GM23248 (cell line): ENCODE measurements at places on chromosomes 7 and 10.
A peak's percentile ranks its signal among the peaks of the same experiment; 100 is the strongest.

DNA sequence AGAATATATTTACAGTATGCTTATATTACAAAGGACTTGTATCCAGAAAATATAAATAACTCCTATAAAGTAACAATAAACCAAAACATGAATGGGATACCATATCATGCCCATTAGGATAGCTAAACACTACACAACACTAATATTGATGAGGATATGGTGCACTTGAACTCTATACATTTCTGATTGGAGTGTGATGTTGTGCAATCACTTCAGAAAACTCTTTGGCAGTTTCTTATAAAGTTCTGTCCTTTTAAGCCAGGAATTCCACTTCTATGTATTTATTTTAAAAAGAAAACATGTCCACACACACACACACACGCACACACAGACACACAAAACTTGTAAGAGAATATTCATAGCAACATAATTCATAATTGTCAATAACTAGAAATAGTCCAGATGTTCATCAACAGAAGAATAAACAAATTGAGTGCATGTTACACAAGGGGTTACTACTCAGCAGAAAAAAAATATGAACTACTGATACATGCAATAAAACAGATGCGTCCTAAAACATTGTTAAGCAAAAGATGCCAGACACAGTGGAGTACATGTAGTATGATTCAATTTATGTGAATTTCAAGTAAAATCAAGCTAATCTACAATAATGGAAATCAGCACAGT lies 416.0 kb downstream of the PLXDC2 start:
- no peak for DNase-seq

GRCh38 chr10:43749145-43749576 lies 100.5 kb upstream of the ZNF32 start:
- DNase-seq = no peak

- no peak for DNase-seq
Observed at GRCh38 chr10:112533916-112534315, 86.9 kb downstream of the VTI1A start.

- no peak for DNase-seq
Observed at GRCh38 chr10:88804083-88804812, 1.7 kb downstream of the LIPM start.

DNA sequence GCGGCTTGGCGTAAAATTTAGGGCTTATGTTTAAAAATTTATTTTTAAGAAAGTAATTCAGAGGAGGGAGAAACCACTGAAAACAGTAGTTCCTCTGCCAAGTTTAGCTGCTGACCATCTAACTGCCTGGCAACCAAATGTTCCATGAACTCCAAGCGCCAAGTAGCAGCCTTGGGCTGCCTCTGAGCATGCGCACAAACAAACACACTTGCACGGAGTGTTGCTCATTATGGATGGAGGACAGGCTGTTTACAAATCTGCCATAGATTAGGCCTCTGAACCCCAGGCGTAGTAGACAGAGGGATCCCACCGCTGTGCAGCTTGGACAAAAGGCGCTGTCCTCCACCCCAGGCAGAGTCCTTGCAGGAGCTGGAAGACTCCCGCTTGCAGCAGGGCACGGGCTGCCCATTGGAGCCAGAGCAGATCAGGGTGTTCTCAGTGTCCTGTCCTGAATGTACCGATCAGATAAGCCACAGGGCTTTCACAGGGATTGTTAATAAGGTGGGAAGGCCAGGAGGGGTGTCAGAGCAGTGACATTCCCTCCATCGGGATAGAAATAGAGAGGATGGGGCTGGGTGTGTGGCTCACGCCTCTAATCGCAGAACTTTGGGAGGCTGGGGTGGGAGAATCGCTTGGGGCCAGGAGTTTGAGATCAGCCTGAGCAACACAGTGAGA lies 47.7 kb upstream of the LYZL1 start:
- no peak for DNase-seq

DNA sequence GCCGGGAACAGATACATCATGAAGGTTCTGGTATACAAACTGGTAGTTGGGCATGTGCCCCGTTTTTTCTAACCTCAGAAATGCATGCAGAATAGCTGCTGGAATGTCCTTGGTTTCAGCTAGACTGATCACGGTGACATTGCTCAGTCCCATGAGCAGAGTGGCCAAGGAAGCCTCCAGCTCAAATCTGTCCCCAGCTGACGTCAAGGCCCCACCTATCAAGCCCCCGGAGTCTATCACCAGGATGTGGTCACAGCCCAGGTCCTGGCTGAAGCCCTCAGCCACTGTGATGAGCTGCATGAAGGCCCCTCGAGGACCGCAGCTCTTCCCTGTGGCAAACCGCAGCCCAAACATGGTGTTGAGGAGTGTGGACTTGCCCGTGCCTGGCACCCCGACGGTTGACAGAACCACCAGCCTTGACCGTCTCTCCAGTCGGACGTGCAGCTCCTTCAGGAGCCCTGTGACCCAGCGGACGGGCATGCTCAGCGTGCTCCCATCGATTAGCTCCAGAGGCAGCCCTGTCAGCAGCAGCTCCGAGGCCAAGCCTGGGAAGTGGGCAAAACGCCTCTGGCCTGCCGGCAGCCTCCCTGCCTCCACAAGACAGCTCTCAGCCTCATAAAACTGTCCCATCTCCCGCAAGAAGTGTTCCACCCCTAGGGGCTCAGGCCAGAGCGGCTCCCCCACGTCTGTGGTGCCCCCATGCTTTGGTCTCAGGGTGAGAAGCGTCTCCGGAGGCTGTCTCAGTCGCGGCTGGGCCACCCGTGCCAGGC lies 7.8 kb upstream of the MRPS24 start:
- DNase-seq = no peak

GRCh38 chr7:79608005-79608404 lies 154.5 kb upstream of the MAGI2 start:
- no peak for DNase-seq

GRCh38 chr10:17062009-17062408 lies 67.6 kb downstream of the CUBN start:
- DNase-seq = peak; percentile 78

DNA sequence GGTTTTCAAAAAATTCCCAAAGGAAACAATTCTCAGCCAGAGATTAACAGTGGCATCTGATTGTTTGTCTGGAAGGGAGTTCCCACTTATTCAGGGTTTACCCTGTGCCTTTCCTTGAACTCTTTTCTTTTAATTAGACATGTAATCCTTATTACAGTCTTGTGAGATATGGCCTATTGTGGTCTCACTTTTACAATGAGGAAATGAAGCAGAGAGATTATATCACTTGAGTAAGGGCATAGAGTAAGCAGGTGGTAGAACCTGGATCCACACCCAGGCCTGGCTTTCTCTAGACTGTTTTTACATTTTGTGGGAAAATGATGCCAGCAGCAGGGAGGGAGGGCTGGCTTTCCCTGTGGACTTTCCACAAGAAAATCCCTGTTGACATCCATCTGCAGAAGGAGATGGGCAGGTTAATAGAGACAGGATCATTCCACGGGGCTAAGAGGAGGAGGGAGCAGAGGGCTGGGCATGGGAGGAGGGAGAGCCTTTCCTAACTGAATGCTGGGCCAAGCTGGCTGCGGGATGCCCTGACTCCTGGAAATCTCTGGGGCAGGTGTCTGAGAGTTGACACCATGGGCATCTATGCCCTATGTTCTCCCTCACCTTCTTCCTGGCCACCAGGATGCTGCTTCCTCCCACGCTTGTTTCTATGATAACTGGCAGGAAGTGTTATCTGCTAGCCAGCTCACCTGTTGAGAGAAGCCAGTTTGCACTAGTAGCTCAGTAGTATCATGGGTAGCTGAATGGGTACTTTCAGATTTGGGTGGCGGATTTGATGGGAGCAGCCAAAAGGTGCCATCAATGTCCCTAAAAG lies 28.7 kb upstream of the ARHGAP22 start:
- DNase-seq = no peak

GRCh38 chr7:115914951-115915350 lies 115.6 kb downstream of the TFEC start:
- no peak for DNase-seq
